Stimulated activated CD4-positive, alpha-beta T cell treated with anti-CD3 and anti-CD28 coated beads, Interleukin-2, amount 100 ng/mL, for 4 hours (primary cell): ENCODE measurements at places on chromosomes 6 and 20.

GRCh38 chr20:25248786-25249172 lies 894 bp downstream of the PYGB start:
- no peak for DNase-seq

GRCh38 chr20:61635721-61636455 lies 383.8 kb downstream of the CDH4 start:
- DNase-seq: no peak

DNA sequence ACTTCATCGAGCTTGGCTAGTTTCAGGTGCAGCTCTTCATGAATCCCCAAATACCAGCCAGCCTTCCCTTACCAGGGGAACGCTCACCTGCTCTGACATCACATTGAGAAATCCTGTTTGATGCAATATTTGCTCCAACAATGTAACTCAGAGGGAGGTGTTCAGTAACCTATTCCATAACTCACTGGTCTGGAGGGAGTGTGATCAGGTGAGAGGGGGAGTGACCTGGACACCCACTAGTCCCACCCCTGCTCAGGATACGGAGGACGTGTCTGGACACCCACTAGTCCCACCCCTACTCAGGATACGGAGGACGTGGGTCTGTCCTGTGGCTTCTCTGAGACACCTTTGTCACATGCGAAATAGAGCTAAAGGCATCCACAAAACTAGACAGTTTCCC lies 70.3 kb downstream of the HUS1B start:
- DNase-seq: no peak

- no peak for DNase-seq
Observed at GRCh38 chr20:843912-844311, 10.4 kb downstream of the FAM110A start.

GRCh38 chr6:16948396-16948795 lies 153.5 kb upstream of the STMND1 start:
- no peak for DNase-seq

DNA sequence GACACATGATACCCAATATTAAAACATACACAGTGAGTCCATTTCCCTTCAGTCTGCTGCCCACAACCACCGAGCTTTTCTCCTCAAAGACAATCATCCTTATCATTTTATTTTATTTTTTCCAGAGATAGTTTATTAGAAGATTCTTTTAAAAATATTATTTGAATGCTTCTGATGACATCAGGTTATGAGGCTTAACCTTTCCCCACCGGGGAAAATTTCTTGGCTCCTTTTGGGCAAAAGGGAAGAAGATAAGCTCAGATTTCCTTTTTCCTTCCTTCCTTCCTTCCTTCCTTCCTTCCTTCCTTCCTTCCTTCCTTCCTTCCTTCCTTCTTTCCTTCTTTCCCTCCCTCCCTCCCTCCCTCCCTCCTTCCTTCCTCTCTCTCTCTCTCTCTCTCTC lies 149.5 kb upstream of the CITED2 start:
- no peak for DNase-seq

DNA sequence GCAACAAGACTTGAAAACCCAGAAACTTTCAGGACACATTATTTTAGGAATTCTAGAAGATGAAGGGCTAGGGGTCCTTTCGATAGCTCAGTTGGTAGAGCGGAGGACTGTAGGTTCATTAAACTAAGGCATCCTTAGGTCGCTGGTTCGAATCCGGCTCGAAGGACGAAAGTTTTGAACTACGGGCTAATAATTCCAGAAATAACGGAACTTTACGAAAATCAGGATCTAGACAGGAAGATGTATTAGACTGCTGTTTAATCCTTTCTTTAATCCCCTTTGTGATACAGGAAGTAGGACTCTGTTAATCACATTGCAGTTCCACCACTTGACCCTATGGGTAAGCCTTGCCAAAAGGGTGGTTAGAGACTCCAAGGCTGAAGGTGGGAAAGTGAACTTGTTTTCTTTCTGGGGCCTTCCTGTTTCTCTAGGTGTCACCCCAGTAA lies 21.2 kb upstream of the ABT1 start:
- no peak for DNase-seq

GRCh38 chr20:9258901-9259300 lies 190.0 kb downstream of the PLCB4 start:
- DNase-seq: no peak

GRCh38 chr6:53741034-53741823 lies 53.6 kb upstream of the LRRC1 start:
- DNase-seq: peak; percentile 16

GRCh38 chr6:41271901-41272395 lies 14.5 kb downstream of the TREM1 start:
- DNase-seq: no peak

- peak; percentile 27 for DNase-seq
Observed at GRCh38 chr6:118894425-118895260, 691 bp downstream of the ASF1A start.

DNA sequence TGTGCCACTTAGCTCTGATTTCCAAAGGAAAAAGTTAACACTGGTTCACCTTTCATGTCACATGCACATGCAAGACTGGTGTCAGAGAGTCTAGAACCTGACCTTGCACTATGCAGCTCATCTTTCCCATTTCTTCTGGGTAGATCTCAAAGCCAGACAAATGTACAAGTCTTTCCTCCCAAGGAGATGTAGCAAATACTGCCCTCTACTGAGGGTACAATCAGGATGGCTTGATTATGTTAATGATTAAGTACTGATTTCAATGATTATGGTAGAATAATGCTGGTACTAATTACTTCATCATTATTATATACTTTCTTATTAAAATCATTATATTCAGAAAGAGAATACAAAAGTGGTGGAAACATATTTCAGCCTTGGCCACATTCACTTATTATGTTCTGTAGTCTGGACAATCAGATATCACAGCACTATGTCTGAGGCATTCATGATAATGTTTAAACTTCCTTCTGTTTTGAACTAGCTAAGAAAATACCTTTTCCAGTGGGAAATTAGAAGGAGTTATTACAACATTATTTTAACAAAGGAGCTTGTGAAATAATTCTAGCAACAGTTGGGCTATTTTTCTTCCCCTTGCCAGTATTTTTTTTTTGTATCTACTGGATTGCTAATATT lies 68.5 kb upstream of the FOXO3 start:
- DNase-seq: no peak

DNA sequence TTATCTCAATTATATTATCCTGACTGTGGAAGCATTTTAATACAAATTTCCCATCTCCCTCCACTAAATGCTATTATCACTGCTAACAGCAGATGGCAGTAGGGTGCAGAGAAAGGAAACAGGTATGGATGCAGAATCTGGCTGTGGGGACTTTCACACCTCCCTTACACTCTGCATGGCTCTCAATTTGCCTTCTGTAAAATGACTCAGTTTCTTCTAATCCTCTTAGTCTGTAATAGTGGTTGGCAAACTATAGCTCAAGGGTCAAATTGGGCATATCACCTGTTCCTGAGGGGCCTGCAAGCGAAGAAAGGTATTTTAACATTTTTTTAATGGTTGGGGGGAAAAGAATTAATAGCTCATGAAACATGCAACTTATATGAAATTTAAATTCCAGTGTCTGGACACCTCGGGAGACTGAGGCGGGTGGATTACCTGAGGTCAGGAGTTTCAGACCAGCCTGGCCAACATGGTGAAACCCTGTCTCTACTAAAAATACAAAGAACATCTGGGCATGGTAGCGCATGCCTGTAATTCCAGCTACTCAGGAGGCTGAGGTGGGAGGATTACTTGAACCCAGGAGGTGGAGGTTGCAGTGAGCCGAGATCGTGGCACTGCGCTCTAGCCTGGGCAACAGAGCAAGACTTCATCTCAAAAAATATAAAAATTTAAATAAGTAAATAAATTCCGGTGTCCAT lies 83.5 kb downstream of the ZMYND8 start:
- peak; percentile 49 for DNase-seq

GRCh38 chr20:6140947-6141346 lies 18.1 kb upstream of the FERMT1 start:
- DNase-seq: no peak

DNA sequence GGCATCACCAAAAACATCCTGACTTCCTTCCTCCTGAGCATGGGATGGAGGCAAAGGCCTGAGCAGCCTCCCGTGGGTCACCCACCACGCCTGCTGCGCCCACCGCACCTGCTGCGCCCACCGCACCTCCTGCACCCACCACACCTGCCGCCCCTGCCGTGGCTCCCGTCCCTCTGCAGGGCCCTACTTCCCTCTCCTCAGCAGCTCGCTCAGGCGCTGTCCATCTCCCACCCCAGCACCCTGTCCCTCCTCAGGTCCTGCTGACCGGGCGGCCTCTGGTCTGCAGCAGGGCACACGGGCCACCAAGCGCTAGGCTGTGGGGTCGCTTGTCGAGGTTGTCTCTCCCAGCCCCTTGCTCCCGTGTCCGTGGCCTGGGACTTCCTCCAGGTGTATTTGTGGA lies 72.7 kb upstream of the SLCO4A1 start:
- DNase-seq: no peak

DNA sequence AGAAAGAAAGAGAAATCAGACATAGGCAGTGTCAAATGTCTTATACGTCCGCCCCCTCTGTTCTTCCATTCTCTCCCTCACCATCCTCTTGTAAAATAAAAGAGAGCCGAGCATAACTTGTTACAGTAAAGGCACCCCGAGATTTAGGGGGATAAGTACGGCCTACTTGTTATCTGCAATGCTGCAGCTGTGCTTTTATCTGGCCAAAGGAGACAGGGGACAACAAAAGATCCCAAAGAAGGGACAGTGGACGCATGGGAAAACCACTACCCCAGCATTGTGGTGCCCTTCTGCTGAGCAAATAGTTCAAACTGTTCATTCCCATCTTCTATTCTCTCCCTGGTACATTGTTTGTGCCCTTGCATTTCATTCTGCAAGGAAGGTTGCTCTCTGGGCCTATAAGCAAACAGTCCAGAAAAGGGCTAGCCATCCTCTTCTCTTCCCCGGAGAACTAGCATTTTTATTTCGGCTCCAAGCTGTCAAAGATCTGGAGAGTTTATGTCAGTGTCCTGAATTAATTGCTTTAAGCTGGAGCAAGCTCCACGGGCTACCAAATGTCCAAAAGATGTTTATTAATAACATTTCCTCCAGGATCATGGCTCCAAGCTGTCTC lies 22.3 kb downstream of the FOXA2 start:
- no peak for DNase-seq

- no peak for DNase-seq
Observed at GRCh38 chr6:5338177-5338960, 77.1 kb downstream of the FARS2 start.

GRCh38 chr6:33080127-33081089 lies 4.6 kb downstream of the HLA-DPB1 start:
- DNase-seq: no peak

DNA sequence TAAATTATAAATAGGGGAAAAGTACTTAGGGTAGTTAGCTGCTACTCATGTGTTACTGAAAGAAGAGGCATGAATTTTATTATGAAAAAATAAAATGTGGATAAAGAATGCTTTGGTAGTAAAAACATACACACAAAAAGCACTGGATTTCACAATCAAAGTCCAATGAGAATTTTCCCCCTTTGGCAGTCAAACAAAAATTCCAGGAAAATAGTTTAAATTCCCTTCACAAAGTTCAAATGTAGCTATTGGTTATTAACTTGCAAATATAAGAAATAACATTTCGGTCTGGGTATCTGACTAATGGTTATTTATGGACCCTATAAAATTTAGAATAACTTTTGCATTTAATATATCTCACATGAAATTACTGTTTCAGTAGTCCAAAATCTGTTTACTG lies 210.4 kb downstream of the FOXC1 start:
- DNase-seq: no peak

GRCh38 chr6:165055231-165055630 lies 254.2 kb downstream of the C6orf118 start:
- DNase-seq: no peak

GRCh38 chr6:64672651-64673050 lies 1034.4 kb downstream of the EYS start:
- DNase-seq: no peak

DNA sequence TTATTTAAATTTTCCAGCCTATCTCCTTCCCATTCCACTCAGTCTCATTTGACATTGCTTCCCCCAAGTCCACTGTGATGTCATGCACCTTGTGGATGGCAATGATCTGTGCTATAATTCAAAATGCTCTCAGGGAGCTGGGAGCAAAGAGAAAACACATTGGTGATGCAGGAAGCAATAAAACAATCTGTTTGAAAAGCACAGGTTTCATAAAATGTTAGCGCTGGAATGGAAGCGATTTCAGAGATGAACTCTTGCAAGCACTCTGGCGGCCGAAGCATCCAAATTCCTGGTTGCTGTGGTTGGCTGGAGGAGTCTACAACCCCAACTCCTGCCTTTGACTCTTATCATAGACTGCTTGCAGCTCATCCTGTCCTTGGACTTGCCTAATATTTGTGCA lies 167.0 kb downstream of the GMPR start:
- DNase-seq: no peak

GRCh38 chr6:84769306-84769705 lies 4.9 kb upstream of the TBX18 start:
- no peak for DNase-seq

DNA sequence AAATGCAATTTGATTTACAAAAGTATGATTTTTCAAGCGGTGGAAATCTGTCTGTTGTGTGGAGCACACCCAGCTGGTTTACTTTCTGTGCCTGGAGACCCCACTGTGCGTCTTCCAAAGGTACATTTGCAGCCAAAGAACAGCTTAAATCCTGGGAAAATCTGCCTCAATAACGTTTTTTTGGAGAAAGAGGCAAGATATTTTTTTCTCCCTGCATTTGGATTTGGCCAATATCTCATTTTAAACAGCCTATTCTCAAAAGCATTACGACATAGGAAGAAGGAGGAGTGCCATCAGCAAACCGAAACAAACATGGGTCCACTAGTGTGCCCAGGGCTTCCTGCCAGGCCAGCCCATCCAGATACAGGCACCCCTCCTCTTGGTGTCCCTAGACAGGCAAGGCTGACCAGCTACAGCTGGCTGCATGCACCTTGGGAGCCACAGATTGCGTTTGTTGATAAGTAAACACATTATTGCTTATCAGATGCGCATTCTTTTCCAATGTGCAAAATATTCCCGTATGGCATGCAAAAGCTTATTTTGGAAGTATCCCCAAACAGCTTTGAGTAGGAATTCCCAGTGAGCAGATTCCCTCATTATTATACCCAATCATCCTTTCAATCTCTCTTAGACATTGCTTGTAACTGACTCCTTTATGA lies 184.5 kb upstream of the MARCKS start:
- DNase-seq: no peak

GRCh38 chr6:155174576-155175211 lies 89.1 kb upstream of the CLDN20 start:
- peak; percentile 51 for DNase-seq

DNA sequence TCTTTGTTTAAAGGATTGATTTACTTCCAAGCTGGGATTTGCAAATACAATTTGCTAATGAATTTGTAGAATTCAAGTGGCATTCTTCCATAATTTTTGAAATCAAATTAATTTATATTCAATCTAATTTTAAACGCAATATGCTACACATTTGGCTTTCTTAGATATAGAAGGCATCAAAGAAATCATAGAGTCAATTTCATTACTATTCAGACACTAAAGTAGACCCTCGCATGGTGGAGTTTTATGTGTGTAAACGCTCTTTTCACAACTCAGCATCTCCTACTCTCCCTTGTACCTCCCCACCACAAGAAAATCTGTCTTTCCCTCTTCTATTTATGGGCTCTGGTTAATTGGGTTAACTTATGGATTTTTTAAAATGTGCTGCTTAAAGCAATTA lies 144.3 kb downstream of the DOK5 start:
- DNase-seq: no peak
